NCI-H1092 treated with DMSO at 0.1 percent for 48 hours (cell line): ENCODE measurements at places on chromosomes 5 and 9.
A peak's percentile ranks its signal among the peaks of the same experiment; 100 is the strongest.

GRCh38 chr9:106992186-106992585, 129.2 kb downstream of the ZNF462 start:
- DNase-seq: no peak

DNA sequence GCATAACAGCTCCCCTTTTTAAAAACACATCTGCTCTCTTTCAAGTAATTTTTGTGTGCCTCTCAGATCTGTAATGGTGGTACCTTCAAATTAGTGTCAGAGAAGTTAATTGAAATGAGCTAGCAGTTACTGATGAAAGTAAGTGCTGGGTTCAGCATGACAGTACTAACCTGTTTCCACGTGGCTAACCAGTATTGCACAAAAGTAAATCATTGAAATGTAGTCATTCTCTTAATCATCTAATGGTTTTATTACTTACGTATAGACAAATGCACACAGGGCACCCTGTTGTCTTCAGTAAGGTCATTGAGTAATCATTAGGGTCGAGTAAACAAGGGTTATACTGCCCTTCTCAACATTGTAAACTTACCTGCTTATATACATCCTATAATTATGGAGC, 157.8 kb upstream of the PRR16 start:
- no peak for DNase-seq

DNA sequence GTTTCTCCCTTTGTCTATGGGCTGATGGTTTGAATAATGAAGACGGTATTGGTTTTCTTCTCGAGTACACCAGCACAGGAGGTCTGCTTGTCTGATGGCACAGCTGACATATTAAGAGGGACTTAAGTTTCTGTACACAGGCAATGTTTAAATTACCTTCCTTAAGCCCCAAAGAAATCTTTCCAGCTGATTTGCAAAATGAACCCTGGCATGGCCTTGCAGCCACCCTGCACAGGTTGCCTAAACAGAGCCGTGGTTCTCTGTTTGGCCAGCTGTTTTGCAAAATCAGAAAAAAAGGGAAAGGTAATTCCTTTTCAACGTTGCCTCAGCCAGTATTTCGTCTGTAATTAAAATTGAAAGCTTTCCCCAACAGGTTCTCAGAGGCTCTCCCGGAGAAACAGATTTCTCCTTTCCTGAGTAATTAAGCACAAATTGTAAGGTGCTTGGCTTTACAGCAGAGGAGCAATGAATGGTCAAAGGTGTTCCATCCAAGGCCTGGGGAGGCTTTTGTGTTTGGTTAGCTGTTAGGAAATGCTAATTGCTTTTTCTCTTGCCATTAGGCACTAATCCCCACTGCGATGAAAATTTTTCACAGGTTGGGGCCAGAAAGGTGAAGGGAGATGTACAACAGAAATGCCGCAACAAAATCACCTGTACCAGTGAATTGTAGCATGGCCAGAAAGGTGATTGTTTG, 138.9 kb downstream of the RASEF start:
- DNase-seq: peak; percentile 80

GRCh38 chr9:108612513-108612912, 243.3 kb downstream of the ACTL7B start:
- no peak for DNase-seq

DNA sequence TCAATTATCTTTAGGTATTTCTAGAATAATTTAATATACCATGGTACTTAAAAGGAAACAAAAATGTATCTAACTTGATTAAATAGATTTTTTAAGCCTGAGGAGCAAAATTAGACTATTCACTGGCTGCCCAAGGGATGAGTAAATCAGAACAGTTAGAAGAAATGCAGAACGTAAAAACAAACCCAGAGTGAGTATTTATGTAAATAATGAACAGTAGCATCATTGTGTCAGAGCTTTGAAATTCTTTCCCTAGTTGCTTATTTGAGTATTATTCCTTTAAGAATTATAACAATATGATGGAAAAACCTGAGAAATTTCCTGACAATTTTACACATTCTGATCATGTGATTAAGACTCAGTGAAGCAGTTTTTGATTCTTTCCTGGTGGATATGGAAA, 200.9 kb downstream of the GDNF start:
- DNase-seq: no peak

DNA sequence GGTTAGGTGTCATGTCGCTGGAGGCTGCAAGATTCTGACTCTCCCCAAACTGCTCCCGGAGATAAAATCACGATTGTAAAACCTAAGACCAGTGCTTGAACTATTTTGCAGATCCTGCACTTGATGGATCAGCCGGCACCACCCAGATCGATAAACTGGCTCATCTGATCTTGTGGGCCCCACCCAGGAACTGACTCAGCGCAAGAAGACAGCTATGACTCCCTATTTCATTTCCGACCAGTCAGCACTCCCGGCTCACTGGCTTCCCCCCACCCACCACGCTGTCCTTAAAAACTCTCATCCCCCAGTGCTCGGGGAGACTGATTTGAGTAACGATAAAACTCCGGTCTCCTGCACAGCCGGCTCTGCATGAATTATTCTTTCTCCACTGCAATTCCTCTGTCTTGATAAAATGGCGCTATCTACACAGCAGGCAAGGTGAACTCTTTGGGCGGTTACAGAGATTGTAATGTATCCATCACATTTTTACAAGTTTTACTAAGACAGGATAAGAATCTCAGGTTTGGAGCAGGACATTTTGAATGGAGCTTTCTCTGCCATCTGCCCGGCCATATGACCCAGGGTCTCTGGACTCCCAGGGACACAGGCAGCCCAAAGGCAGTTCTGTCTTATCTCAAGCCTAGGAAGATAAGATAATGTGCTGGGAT, 10.6 kb upstream of the PPP1R26 start:
- no peak for DNase-seq

DNA sequence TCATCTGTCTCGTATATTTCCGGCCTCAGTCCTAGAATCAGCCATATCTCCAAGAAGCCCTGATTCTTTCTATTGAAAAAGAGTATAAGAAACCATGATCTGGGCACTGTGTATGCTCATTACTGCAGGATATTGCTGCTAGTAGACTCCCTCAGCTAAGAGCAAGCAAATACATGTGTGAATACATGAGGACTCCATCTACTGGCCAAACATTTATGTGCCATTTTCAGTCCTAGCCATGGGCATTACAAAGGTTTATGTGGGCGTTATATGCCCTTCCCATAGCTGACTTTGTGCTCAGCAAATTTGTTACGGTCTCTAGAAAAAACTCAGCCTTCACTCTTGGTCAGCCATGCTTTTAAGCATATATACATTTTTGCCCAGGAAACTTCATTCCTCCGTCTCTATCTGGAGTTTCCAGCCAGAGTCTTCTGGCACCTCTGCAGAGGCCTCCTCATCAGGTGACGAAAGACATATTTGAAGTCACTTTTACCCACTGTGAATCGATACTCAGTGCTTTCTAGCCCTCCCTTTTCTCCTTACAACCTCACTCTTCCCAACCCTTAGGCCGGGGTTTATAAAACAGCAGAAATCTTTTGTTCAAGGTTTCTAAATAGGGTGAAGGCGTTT, 1495.6 kb upstream of the CDH6 start:
- peak; percentile 26 for DNase-seq

GRCh38 chr5:81180780-81181460, 52.2 kb upstream of the CKMT2 start:
- DNase-seq: no peak

- no peak for DNase-seq
These were observed 81.8 kb upstream of the NEURL1B start for GRCh38 chr5:172559004-172559932.

- DNase-seq: no peak
These were observed 433.8 kb upstream of the CDH9 start for GRCh38 chr5:27472000-27472763.

- DNase-seq: peak; percentile 48
These were observed 260.7 kb downstream of the NR3C1 start for GRCh38 chr5:143142596-143143435.

GRCh38 chr9:78013934-78014333, 17.7 kb downstream of the GNAQ start:
- DNase-seq: no peak

GRCh38 chr5:17720071-17720470, 85.8 kb downstream of the TAF11L14 start:
- DNase-seq: peak; percentile 31

DNA sequence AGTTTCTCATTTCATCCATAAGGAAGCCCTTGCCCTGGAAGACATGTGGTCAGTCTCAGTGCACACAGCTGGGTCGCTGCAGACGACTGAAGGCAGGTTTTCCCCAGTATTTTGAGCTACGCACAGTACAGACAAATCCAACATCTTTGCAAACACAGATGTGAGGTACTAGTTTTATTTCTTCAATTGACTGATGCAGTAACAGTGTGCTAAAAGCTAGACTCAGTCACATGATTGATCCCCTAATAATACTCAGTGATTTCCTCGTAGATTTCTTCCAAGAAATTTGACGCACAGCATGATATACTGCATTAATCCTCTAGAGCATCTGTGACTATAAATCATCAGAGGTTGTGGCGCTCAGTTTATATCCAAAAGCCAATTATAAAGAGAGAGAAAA, 346.1 kb downstream of the DIRAS2 start:
- no peak for DNase-seq

GRCh38 chr9:106961623-106962022, 98.7 kb downstream of the ZNF462 start:
- DNase-seq: no peak

GRCh38 chr9:72527801-72528195, 6.4 kb downstream of the TMC1 start:
- DNase-seq: no peak

- no peak for DNase-seq
These were observed 235.4 kb downstream of the CDH9 start for GRCh38 chr5:26802944-26803343.

GRCh38 chr5:159106193-159106568, 6.5 kb upstream of the EBF1 start:
- no peak for DNase-seq

DNA sequence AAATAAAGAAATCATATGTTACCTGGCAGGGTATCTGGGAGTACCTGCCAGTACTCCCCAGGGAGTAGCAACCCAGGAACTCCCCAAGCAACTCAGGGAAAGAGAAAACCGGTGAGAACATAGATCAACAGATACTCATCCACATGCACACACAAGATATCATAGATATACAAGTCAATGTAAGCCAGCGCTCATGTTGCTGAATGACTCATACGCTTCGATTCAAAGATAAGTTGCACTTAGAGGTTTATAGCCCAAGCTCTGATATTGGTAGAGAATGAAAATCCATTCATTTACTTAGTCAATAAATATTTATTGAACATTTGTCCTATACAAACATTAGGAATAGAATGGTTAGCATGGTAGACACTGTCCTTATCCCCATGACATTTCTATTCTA, 219.1 kb upstream of the TRPC7 start:
- no peak for DNase-seq
